ENCODE measurements at places on chromosomes 13 and 19. TPM values are rescaled to one million over a fixed set of nuclear protein-coding genes. Genes with fewer than 3 reads are reported as not detected.

GRCh38 chr13:99989276-99990125 is 7.9 kb downstream of the ZIC2 start:
- DNase-seq, result peak; percentile 62
- no peak overlapping the region for H3K4me3 ChIP-seq
- peaks cover 19% of the 10 kb centered on the region for H3K4me1 ChIP-seq

DNA sequence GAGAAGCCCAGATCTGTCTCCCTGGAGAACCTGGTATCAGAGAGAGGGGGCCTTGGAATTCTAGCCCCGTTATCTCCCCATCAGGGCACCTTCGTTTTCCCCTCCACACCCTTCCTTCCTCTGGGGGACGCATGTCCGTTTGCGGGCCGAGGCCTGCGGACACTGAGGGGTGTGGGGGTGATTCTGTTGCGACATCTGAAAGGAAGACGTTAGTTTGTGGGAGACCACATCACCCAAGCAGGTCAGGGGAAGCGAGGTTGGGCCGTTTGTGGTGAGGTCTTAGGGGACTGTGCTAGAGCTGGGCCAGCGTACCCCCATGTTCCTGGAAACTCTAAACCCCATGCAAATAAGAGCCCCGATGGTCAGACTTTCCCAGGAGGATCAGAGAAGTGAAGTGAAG is 3.7 kb upstream of the HSH2D start:
- no peak overlapping the region for H3K27ac ChIP-seq
- no peak overlapping the region for H3K4me3 ChIP-seq
- no peaks in the 10 kb centered on the region for H3K27me3 ChIP-seq
- H3K36me3 ChIP-seq, result peaks cover 4% of the 10 kb centered on the region
- H3K4me1 ChIP-seq, result peaks cover 30% of the 10 kb centered on the region

Gene SIGLEC12
- total RNA-seq, result 0.98 TPM

DNA sequence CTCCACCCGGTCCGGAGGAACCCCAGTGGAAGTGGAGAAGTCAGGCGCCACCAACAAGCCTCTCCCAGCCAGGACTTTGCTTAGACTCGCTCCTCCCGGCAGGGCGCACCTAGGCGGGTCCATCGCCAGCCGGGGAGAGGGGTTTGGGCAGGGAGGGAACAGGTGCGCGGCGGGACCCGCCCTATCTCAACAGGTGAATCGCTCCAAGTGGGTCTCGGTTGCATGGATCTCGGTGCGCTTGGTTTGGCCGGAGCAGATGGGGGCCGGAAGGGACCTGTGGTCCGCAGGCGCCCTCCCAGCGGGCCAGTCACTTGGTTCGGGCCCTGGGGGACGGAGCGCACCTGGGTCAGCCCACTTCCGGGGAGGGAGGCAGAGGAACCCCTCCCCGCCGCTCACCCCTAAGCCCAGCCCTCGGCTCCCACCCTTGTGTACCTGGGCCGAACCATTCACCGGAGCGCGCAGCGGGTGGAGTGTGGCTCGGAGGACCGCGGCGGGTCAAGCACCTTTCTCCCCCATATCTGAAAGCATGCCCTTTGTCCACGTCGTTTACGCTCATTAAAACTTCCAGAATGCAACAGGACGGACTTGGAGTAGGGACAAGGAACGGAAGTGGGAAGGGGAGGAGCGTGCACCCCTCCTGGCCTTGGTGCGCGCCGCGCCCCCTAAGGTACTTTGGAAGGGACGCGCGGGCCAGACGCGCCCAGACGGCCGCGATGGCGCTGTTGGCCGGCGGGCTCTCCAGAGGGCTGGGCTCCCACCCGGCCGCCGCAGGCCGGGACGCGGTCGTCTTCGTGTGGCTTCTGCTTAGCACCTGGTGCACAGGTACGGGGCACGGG is at the start of gene LSR:
Gene LSR (plus strand): TSS at position 693 of the 836 bp plus-strand sequence. CDS start 21 bp downstream, at position 714.
- peak; percentile 83 for DNase-seq
- peak within 1 kb of the TSS; percentile 42 for H3K27ac ChIP-seq
- peaks cover 4% of the 10 kb centered on the region for H3K36me3 ChIP-seq
- peaks cover 19% of the 10 kb centered on the region for H3K4me1 ChIP-seq
- peaks cover 48% of the 10 kb centered on the region for H3K27me3 ChIP-seq

- no peak for DNase-seq
- H3K4me3 ChIP-seq, result no peak overlapping the region
- no peak overlapping the region for H3K27ac ChIP-seq
- H3K4me1 ChIP-seq, result no peaks in the 10 kb centered on the region
Measured at GRCh38 chr13:70523622-70524021, 415.4 kb upstream of the KLHL1 start.

GRCh38 chr19:32812571-32812970 is 57.0 kb downstream of the SLC7A9 start:
- no peak overlapping the region for H3K27ac ChIP-seq
- DNase-seq, result no peak
- peaks cover 12% of the 10 kb centered on the region for H3K4me1 ChIP-seq
- no peak overlapping the region for H3K4me3 ChIP-seq
- peaks cover 28% of the 10 kb centered on the region for H3K27me3 ChIP-seq
- no peaks in the 10 kb centered on the region for H3K36me3 ChIP-seq

DNA sequence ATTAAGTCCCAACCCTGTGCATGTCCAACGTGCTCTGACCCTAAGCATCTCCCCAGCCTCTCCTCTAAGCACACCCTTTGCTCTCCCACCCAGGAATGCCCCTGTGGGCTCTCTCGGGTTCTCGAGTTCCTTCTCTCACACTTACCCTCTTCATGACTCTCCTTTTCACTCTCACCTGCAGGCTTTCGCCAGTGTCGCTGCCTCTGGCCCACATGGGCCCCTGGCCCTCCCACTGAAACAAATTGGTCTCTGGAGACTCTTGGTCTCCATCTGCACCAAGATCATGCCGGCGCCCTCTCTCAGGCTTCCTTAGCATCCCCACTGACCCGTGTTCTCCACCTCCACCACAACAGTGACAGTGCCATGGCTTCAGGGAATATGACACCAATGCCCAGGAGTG is 19.6 kb upstream of the SACS start:
- peaks cover 2% of the 10 kb centered on the region for H3K27me3 ChIP-seq
- no peak overlapping the region for H3K27ac ChIP-seq
- no peak overlapping the region for H3K4me3 ChIP-seq
- no peaks in the 10 kb centered on the region for H3K36me3 ChIP-seq

GRCh38 chr19:51559240-51559639 is 11.8 kb upstream of the ZNF175 start:
- peaks cover 9% of the 10 kb centered on the region for H3K27me3 ChIP-seq
- no peaks in the 10 kb centered on the region for H3K4me1 ChIP-seq
- H3K36me3 ChIP-seq, result no peaks in the 10 kb centered on the region

Gene S1PR4
- 43.7 TPM for total RNA-seq

- H3K4me1 ChIP-seq, result no peaks in the 10 kb centered on the region
- peak; percentile 82 for DNase-seq
- H3K27me3 ChIP-seq, result no peaks in the 10 kb centered on the region
- H3K36me3 ChIP-seq, result no peaks in the 10 kb centered on the region
- no peak overlapping the region for H3K4me3 ChIP-seq
Measured at GRCh38 chr19:16778796-16779411, 50.3 kb upstream of the SIN3B start.

DNA sequence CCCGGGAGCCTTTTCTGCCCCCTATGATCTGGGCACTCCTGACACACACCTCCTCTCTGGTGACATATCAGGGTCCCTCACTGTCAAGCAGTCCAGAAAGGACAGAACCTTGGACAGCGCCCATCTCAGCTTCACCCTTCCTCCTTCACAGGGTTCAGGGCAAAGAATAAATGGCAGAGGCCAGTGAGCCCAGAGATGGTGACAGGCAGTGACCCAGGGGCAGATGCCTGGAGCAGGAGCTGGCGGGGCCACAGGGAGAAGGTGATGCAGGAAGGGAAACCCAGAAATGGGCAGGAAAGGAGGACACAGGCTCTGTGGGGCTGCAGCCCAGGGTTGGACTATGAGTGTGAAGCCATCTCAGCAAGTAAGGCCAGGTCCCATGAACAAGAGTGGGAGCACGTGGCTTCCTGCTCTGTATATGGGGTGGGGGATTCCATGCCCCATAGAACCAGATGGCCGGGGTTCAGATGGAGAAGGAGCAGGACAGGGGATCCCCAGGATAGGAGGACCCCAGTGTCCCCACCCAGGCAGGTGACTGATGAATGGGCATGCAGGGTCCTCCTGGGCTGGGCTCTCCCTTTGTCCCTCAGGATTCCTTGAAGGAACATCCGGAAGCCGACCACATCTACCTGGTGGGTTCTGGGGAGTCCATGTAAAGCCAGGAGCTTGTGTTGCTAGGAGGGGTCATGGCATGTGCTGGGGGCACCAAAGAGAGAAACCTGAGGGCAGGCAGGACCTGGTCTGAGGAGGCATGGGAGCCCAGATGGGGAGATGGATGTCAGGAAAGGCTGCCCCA is 8.5 kb upstream of the CEACAM7 start:
- H3K36me3 ChIP-seq, result no peaks in the 10 kb centered on the region
- peaks cover 14% of the 10 kb centered on the region for H3K27me3 ChIP-seq
- peak; percentile 66 for DNase-seq
- no peak overlapping the region for H3K27ac ChIP-seq

Gene ZNF473
- total RNA-seq, result 13.1 TPM

Gene PRR22
- total RNA-seq, result 7.5 TPM

GRCh38 chr19:19487077-19487949 is 28.0 kb downstream of the TSSK6 start:
- H3K27me3 ChIP-seq, result no peaks in the 10 kb centered on the region
- H3K4me1 ChIP-seq, result peaks cover 38% of the 10 kb centered on the region
- H3K27ac ChIP-seq, result peak overlapping the region; percentile 98
- peaks cover 6% of the 10 kb centered on the region for H3K36me3 ChIP-seq
- no peak for DNase-seq

GRCh38 chr13:108220041-108220440 is 1.8 kb downstream of the ABHD13 start:
- H3K36me3 ChIP-seq, result peaks cover 8% of the 10 kb centered on the region
- peak overlapping the region; percentile 45 for H3K4me3 ChIP-seq
- peaks cover 3% of the 10 kb centered on the region for H3K27me3 ChIP-seq
- no peak for DNase-seq
- H3K27ac ChIP-seq, result peak overlapping the region; percentile 67

- H3K27me3 ChIP-seq, result peaks cover 43% of the 10 kb centered on the region
- DNase-seq, result peak; percentile 62
- H3K36me3 ChIP-seq, result no peaks in the 10 kb centered on the region
- H3K27ac ChIP-seq, result peak overlapping the region; percentile 80
Measured at GRCh38 chr19:12995596-12996405, 526 bp downstream of the NFIX start.

Gene PRTN3
- total RNA-seq, result not detected

Gene KCNN1
- total RNA-seq, result not detected

DNA sequence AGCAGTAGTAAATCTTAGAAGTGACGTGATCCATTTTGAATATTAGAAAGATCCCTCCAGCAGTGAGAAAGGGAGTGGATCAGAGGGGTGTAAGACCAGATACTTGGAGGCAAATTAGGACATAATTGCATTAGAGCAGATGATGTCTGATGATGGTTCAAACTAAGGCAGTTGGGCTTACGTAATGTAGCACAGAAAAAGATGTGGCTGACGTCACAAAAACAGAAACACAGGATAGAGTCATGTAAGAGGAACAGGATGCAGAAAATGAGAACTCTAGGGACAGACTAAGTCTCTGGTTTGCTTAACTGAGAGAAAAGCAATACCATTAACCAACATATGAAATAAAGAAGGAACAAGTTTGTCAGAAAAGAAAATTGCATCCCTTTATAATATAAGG is 392.5 kb upstream of the DACH1 start:
- no peak overlapping the region for H3K27ac ChIP-seq
- H3K4me3 ChIP-seq, result no peak overlapping the region
- no peaks in the 10 kb centered on the region for H3K36me3 ChIP-seq
- DNase-seq, result no peak
- H3K4me1 ChIP-seq, result no peaks in the 10 kb centered on the region

- peaks cover 17% of the 10 kb centered on the region for H3K4me1 ChIP-seq
- no peak for DNase-seq
- peak overlapping the region; percentile 21 for H3K27ac ChIP-seq
- H3K27me3 ChIP-seq, result no peaks in the 10 kb centered on the region
- no peak overlapping the region for H3K4me3 ChIP-seq
Measured at GRCh38 chr13:73952648-73953047, 181.6 kb downstream of the KLF12 start.

DNA sequence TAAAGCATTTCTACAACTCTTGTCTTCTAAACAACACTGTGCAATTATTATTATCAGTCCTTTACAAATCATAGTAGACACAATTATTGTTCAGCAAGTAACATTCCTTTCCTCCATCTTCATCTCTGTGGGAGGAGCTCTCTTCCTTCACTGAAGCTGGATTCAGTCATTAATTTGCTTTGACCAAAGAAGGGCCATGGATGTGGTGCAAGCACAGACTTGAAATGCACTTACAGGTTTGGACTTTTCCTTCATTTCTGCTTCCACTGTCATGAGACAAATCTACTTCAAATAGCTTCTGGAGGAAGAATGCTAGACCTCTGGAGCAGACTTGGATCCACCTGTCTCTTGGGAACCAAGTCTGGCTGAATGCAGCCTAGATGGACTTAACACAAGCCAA is 336.6 kb upstream of the SLITRK6 start:
- H3K4me3 ChIP-seq, result no peak overlapping the region
- no peaks in the 10 kb centered on the region for H3K27me3 ChIP-seq
- no peak overlapping the region for H3K27ac ChIP-seq
- H3K4me1 ChIP-seq, result no peaks in the 10 kb centered on the region

DNA sequence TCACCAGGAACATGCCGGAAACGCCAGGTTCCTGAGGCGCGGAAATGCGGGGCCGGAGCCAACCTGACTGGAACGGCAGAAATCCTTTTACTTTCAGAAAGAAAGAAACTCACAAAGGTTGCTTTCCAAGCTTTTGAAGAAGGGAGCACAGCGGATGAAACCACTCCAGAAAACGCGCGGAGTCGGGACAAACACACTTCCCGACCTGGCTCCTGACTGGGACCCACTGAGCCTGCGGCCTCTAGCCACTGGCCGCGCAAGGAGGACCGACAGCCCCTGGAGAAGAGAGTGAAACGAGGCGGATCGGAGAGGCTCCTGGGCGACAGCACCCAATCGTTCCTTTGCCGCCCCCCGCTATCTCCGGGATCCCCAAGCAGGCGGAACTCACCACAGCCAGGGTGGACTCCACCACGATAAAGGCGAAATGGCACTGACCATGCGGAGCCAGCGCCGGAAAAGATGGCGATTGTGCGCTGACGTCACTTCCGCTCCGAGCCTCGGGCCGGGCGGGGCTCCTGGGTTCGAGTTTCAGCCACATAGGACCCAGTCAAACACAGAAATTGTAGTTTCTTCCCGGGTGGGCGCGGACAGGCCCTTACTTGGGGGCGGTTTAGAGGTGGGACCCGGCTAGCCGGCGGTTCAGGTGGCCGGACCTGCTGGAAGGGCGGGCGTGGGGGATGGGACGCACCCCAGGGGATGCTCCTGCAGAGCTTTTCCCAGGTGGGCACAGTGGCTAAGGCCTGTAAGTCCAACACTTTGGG is at the start of gene ZNF121:
Gene ZNF121 (minus strand): TSS at position 432 of the 761 bp plus-strand sequence. CDS start 16,407 bp downstream, outside the sequence.
- peaks cover 2% of the 10 kb centered on the region for H3K27me3 ChIP-seq
- DNase-seq, result peak; percentile 95
- H3K27ac ChIP-seq, result peak within 1 kb of the TSS; percentile 95
- H3K4me1 ChIP-seq, result peaks cover 13% of the 10 kb centered on the region
- peaks cover 40% of the 10 kb centered on the region for H3K36me3 ChIP-seq

Gene CBY2
- not detected for total RNA-seq

DNA sequence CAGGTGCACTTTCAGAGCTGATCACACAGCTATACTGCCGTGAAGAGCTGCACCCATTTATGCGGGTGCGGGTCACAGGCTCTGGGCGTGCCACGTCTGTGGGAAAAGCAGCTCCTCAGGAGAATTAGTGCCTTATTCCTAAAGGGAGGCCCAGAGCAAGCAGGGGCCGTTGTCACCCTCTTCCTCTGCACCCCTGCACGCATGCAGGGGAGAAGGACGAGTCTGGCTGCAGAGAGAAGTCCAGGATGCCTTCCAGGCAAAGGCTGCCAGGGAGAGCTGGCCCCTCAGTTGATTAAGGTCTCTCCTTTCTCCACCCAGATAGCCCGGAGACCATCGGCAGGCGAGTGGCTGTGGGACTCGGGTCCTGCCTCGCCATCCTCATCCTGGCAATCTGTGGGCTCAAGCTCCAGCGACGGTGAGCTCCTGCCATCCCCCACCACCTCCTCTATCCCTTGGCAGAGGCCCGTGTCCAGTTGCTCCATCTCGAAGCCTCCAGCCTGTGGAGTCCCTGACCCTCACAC is 3.1 kb upstream of the FFAR1 start:
- H3K4me3 ChIP-seq, result no peak overlapping the region
- DNase-seq, result no peak
- peaks cover 12% of the 10 kb centered on the region for H3K27me3 ChIP-seq

Data from activated CD4-positive, alpha-beta T cell treated with anti-CD3 and anti-CD28 coated beads, Interleukin-2, amount 10 ng/mL, durations not matched to agents 24 days and 14 days (primary cell).